Muscle of leg (tissue), 16 donors: ENCODE measurements at places on chromosomes 2 and 18.

DNA sequence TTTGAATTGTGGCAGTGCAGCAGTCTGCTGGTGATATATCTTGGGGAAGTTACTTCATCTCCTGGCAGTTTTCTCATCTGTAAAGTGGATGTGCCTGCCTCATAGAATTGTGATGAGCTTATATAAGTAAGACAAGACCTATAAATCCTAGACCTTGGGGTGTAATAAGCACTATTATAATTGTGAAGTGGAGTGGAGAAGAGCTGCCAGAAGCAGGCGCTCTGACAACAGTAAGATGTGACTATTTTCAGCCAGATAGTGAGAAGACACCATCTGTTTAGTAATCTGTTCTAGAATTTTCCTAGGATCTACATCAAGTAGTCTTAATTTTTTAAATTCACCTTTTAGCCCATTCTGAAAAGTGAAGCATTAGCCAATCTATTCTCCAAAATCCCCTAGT is 85.6 kb upstream of the TSPYL6 start:
- peak; percentile 60 for DNase-seq

DNA sequence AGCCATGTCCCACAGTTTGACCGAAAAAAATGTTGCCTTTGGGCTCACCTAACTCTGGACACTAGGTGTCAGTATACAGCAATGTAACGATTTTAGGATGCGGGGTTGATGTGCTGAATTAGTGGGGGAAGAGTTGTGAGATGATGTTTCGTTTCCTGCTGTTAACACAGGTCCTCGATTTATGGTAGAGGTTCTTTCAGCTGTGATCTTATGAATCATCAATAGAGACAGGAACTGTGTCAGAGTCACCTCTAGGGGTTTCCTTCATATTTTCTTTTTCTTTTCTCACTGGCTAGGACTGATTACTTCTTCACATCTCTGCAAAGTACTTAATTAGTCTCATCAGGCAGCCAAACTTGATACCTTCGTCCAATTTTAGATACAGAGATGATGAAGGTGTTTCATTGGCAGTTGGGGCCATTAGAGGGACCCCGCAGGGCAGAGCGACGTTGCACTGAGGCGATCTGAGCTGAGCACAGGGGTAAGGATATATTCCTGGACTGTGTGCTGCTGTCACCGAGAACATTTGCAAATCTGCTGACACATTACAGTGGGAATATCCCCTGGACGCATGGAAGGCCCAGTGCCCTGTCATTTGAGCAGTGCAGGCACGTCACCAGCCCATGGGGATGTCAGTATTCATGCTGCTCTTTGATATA is 10.2 kb upstream of the MMADHC start:
- DNase-seq, result peak; percentile 93

DNA sequence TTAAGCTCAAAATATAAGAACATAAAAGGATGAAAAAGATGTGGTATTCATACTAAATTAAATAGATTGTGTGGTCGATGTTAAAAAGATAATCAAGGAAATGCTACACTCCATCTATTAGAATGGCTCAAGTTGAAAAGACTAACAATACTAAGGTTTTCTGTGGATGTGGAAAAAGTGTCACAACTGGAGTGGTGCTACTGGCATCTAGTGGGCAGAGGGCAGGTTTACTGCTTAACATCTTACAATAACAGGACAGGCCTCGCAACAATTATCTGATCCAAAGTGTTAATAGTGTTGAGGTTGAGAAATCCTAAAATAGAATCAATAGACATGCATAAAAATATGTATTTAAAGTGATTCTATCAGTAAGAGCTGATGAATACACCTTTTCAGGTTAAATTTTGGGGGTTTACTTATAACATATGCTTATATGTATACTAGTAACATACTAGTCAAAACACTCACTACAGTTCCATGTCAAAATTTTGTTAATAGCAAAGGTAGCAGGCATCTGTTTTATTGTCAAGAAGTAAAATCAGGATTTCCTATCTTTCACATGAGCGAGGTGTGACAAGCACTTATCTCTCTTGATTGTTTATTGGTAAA is 91.5 kb upstream of the TMEFF2 start:
- peak; percentile 17 for DNase-seq

DNA sequence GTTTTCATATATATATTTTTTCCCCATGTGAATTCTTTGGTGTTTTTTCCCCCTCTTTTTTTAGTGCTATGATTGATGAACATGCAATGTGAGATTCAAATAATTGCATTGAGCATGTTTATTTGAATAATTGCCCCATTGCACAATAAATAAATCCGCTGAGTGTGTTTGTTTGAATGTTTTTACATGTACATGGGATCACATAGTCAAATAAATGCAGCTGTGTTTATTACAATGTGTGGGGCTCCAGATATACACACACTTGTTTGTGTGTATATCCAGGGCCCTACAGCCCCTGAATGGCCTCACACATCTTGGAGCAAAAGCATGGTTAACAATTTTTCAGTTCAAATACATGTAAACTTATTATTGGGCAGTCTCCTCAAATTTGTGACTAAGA is 134.5 kb downstream of the ZEB2 start:
- no peak for DNase-seq

DNA sequence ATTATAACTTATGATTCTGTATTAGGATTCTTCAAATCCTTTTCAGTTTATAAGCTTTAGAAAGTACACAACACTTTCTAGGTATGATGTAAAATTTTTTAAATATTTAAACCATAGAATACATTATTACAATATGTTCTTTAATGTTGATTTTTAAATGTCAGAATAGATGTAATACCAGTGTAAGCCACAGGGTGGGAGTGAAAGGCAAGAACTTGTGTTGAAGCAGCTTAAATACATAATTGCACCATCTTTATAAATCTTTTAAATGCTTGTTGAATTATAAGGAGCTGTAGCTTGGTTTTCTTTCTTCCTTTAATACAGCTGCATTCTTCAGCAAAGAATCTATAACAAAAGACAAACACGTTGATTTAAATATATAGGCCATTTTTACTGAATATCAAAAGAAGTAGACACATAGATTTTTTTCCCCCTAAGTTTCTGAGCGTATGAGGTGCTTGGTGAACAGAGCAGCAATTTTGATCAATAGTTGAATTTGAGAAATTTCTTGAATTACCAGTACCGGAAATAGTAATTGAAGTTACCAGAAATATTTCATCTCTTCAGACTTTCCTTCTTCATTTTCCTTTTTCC is 63.0 kb downstream of the TANK start:
- DNase-seq, result peak; percentile 53
